Ascending aorta (tissue), 2 donors: ENCODE measurements at places on chromosomes 6 and 20. TPM values are rescaled to one million over a fixed set of nuclear protein-coding genes. Genes with fewer than 3 reads are reported as not detected.

The SAMD5 gene
- total RNA-seq: 1.3 TPM

The TGM3 gene
- total RNA-seq: not detected

The C20orf96 gene
- 0.32 TPM for total RNA-seq

The TFAP2C gene
- total RNA-seq: 4.9 TPM

The LKAAEAR1 gene
- not detected for total RNA-seq

The MAN1A1 gene
- total RNA-seq: 75.5 TPM

The UBE2C gene
- not detected for total RNA-seq

The PTCHD4 gene
- 0.32 TPM for total RNA-seq

The SMPDL3A gene
- 2.7 TPM for total RNA-seq

The LY6G5C gene
- total RNA-seq: 0.96 TPM

The VGLL2 gene
- total RNA-seq: not detected

The CLPSL2 gene
- total RNA-seq: not detected

The NKX2-2 gene
- not detected for total RNA-seq

The LHFPL5 gene
- not detected for total RNA-seq

The MTRF1L gene
- total RNA-seq: 105 TPM

GRCh38 chr6:21128601-21129000, 464.9 kb upstream of the SOX4 start:
- no peak overlapping the region for H3K4me3 ChIP-seq
- H3K36me3 ChIP-seq: no peaks in the 10 kb centered on the region
- no peaks in the 10 kb centered on the region for H3K27me3 ChIP-seq
- no peak for DNase-seq
- H3K4me1 ChIP-seq: peaks cover 14% of the 10 kb centered on the region
- no peak overlapping the region for H3K27ac ChIP-seq

GRCh38 chr6:11675601-11676000, 103.0 kb downstream of the ADTRP start:
- H3K36me3 ChIP-seq: no peaks in the 10 kb centered on the region
- no peak overlapping the region for H3K27ac ChIP-seq
- no peaks in the 10 kb centered on the region for H3K27me3 ChIP-seq
- H3K4me1 ChIP-seq: no peaks in the 10 kb centered on the region
- no peak overlapping the region for H3K4me3 ChIP-seq
- DNase-seq: no peak

DNA sequence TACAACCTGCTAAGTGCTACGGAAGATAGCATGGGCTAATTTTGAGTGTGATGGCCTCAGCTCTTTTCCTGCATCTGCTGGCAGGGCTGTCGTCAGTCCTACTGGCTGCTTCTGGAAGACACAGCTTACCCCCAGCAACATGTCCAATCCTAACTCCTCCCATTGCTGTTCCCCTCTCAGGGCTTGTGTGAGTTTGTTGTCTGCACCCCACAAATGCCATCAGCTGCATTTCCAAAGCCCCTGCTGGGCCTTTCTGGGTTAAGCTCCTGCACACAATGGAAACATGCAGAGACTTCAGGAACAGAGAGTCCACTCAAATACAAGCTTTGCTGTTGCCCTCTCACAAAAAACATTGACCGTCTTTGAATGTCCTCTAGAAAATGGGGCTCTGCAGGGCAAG, 84.7 kb downstream of the RNF182 start:
- no peak overlapping the region for H3K4me3 ChIP-seq
- H3K4me1 ChIP-seq: no peaks in the 10 kb centered on the region
- DNase-seq: no peak
- H3K27ac ChIP-seq: no peak overlapping the region
- H3K36me3 ChIP-seq: no peaks in the 10 kb centered on the region

- no peaks in the 10 kb centered on the region for H3K4me1 ChIP-seq
- H3K27ac ChIP-seq: no peak overlapping the region
- no peaks in the 10 kb centered on the region for H3K36me3 ChIP-seq
Observed at GRCh38 chr6:163646866-163647265, 232.3 kb downstream of the QKI start.

DNA sequence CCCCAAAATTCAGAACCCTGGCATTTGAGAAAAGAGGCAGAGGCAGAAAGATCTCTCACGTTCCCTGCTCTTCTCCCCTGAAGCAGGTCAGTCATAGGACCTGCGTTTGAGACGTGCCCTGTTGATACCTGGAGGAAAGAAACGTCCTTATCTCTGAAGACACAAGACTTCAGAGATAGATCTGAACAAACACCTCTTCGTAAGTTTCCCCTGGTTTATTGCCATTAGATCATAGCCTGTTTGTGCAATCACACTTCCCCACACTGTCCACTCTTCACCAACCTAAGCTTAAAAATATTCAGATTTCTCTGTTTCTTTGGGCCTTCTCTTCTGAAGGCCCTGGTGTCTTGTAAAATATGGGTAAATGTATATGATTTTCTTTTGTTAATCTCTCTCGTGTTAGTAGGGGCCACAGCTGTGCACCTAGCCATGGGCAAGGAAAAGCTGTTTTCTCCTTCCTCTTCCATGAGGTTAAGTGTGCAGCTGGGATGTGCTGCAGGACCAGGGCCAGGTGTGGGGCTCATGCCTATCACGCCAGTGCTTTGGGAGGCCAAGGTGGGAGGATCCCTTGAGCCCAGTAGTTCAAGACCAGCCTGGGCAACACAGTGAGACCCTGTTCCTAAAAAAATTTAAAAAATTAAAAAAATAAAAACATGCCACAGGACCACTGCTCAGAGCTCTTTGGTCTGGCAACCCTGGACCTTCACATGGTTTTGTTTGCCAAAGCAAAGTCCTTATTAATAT, 4.7 kb upstream of the SLC22A2 start:
- H3K27me3 ChIP-seq: no peaks in the 10 kb centered on the region
- no peaks in the 10 kb centered on the region for H3K4me1 ChIP-seq
- DNase-seq: no peak

DNA sequence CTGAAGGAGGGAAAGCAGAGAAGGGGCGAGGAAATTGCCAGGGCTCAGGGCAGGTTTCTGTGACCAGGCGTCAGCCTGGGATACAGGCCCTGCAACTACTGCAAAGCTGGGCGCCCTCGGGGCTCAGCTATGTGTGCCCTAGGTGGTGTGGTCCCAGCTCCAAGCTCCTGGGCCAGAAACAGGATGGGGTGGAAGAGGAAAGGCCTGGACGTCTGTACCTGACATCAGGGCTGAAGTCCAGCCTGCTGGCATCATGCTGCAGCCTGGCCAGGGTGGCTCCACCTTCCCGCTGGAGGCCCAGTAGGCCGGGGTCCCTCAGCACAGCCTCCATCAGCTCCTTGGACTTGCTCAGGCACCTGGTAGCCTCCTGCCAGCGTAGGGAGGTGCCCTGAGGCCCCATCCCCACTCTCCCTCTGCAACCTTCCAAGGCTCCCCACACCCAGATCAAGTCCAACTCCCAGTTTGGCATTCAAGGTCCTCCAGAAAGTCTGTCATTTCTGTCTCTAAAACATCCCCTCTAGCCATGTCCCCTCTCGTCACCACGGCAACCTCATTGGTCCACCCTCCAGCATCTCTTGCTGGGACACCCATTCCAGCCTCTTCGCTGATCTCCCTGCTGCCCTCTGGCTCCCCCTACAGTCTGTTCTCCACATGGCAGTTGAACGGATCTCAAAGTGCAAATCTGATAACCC, 38.2 kb downstream of the KIAA1755 start:
- no peak overlapping the region for H3K27ac ChIP-seq
- DNase-seq: no peak
- no peaks in the 10 kb centered on the region for H3K27me3 ChIP-seq
- peaks cover 8% of the 10 kb centered on the region for H3K4me1 ChIP-seq
- H3K36me3 ChIP-seq: peaks cover 14% of the 10 kb centered on the region

DNA sequence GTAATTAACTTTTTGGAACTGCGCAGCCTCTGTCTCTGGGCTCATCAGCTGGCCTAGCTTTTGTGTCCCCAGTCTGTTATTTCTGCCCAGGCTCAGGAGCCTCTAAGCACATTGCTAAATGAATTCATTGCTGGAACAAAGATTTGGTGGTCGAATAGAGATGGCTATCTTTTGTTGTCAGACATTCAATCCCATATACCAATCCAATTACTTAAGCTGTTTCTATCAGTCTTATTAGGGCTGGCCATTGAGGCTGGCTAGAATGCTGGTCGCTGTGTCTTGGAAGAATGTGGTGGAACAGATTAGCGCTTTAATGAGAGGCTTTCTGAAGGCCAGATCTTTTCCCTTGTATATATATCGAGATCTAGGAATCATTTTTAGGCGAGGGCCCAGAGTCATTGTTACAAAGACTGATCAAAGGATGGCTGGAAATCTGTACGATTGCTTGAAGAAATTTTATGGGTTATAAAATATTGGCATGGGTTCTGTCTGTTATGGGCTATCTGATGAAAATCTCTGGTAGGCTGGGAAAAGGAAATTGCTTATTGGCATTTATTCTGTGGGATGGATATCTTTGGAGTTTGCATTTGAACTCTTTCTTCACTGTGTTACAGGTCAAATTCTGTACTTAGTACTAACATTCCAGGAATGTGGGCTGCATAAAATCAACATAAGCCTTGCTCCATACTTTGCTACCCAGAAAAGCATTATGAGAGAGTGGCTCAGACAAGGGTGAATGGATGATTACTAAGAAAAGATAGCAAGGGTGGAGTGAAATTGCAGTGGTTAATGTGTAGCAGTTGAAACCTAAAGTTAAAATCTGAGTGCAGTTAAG, 34.8 kb upstream of the JAG1 start:
- no peak for DNase-seq
- H3K4me3 ChIP-seq: no peak overlapping the region
- H3K4me1 ChIP-seq: peaks cover 19% of the 10 kb centered on the region
- no peaks in the 10 kb centered on the region for H3K36me3 ChIP-seq

DNA sequence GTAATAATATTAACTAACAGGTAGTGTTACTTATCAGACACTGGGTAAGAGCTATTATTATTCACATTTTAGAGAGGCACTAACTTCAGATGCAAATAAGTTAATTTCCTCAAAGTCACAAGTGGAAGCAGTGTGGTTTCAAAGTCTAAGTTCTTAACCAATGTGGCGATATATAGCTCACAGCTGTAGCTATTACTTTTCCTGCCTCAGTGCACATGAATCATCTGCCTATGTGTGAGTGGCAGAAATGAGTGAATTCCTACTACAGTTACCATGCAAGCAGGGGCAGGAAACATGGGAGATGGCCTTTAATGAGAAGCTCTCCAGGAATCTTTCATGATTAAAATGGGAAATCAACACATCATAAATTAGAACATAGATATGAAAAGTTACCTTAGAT, 126.2 kb upstream of the EYA4 start:
- H3K36me3 ChIP-seq: no peaks in the 10 kb centered on the region
- no peaks in the 10 kb centered on the region for H3K4me1 ChIP-seq
- DNase-seq: no peak
- H3K4me3 ChIP-seq: no peak overlapping the region

GRCh38 chr20:51678026-51678697, 90.0 kb downstream of the ATP9A start:
- no peaks in the 10 kb centered on the region for H3K27me3 ChIP-seq
- H3K4me1 ChIP-seq: no peaks in the 10 kb centered on the region
- H3K36me3 ChIP-seq: peaks cover 10% of the 10 kb centered on the region
- no peak for DNase-seq
- no peak overlapping the region for H3K4me3 ChIP-seq

- no peaks in the 10 kb centered on the region for H3K27me3 ChIP-seq
- H3K27ac ChIP-seq: no peak overlapping the region
- H3K4me3 ChIP-seq: no peak overlapping the region
- DNase-seq: no peak
- H3K36me3 ChIP-seq: no peaks in the 10 kb centered on the region
- H3K4me1 ChIP-seq: peaks cover 5% of the 10 kb centered on the region
Observed at GRCh38 chr6:154167126-154167525, 128.1 kb downstream of the OPRM1 start.

GRCh38 chr20:32356622-32357374, 1.3 kb upstream of the ASXL1 start:
- H3K4me3 ChIP-seq: peak overlapping the region; percentile 77
- H3K4me1 ChIP-seq: no peaks in the 10 kb centered on the region
- peak overlapping the region; percentile 96 for H3K27ac ChIP-seq
- no peaks in the 10 kb centered on the region for H3K27me3 ChIP-seq
- no peaks in the 10 kb centered on the region for H3K36me3 ChIP-seq
- no peak for DNase-seq

- H3K27me3 ChIP-seq: no peaks in the 10 kb centered on the region
- H3K4me1 ChIP-seq: peaks cover 3% of the 10 kb centered on the region
- peak overlapping the region; percentile 67 for H3K27ac ChIP-seq
- peaks cover 11% of the 10 kb centered on the region for H3K36me3 ChIP-seq
- no peak overlapping the region for H3K4me3 ChIP-seq
- DNase-seq: no peak
Observed at GRCh38 chr20:3818155-3819151, 1.9 kb upstream of the AP5S1 start.

DNA sequence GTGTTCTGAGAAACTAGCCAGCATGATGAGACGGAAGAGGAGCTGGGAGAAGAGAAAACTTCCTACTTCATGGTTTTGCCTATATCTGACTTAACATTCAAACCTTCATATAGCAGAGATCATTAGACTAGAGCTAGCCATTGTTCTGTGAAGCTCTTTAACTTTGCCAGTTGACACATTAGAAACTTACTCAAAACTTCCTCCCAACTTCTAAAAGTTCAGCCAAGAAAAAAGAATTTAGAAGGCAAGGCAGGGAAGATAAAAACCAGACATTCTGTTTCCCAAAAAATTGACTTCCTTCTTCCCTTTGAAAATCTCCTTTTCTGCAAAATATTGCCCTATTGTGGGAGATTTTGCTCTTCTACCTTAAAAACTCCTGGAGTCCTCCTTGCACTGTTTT, 134.8 kb upstream of the UST start:
- no peak for DNase-seq
- peak overlapping the region; percentile 78 for H3K27ac ChIP-seq
- no peaks in the 10 kb centered on the region for H3K27me3 ChIP-seq
- H3K4me3 ChIP-seq: no peak overlapping the region
- no peaks in the 10 kb centered on the region for H3K36me3 ChIP-seq
- peaks cover 9% of the 10 kb centered on the region for H3K4me1 ChIP-seq

- H3K4me3 ChIP-seq: no peak overlapping the region
- no peak overlapping the region for H3K27ac ChIP-seq
- no peaks in the 10 kb centered on the region for H3K27me3 ChIP-seq
- peaks cover 11% of the 10 kb centered on the region for H3K36me3 ChIP-seq
Observed at GRCh38 chr6:143176090-143177021, 115.7 kb downstream of the AIG1 start.

GRCh38 chr6:116328528-116328903, 42.2 kb upstream of the DSE start:
- peaks cover 9% of the 10 kb centered on the region for H3K4me1 ChIP-seq
- no peak for DNase-seq
- H3K4me3 ChIP-seq: no peak overlapping the region
- no peak overlapping the region for H3K27ac ChIP-seq
- H3K36me3 ChIP-seq: no peaks in the 10 kb centered on the region

- no peak for DNase-seq
- H3K27me3 ChIP-seq: no peaks in the 10 kb centered on the region
- H3K36me3 ChIP-seq: no peaks in the 10 kb centered on the region
- H3K4me3 ChIP-seq: no peak overlapping the region
- no peak overlapping the region for H3K27ac ChIP-seq
Observed at GRCh38 chr6:142868917-142869316, 76.1 kb downstream of the HIVEP2 start.

- no peaks in the 10 kb centered on the region for H3K36me3 ChIP-seq
- H3K27ac ChIP-seq: no peak overlapping the region
- no peaks in the 10 kb centered on the region for H3K4me1 ChIP-seq
- H3K27me3 ChIP-seq: no peaks in the 10 kb centered on the region
Observed at GRCh38 chr6:88135578-88136114, 30.5 kb downstream of the CNR1 start.
